Stimulated activated CD4-positive, alpha-beta T cell treated with anti-CD3 and anti-CD28 coated beads, Interleukin-1b, Interleukin-23, amount 100 ng/mL, for 24 hours (primary cell): ENCODE measurements at places on chromosomes 2 and 18.

- no peak for DNase-seq
These were observed 37.2 kb downstream of the THUMPD2 start for GRCh38 chr2:39741871-39742270.

DNA sequence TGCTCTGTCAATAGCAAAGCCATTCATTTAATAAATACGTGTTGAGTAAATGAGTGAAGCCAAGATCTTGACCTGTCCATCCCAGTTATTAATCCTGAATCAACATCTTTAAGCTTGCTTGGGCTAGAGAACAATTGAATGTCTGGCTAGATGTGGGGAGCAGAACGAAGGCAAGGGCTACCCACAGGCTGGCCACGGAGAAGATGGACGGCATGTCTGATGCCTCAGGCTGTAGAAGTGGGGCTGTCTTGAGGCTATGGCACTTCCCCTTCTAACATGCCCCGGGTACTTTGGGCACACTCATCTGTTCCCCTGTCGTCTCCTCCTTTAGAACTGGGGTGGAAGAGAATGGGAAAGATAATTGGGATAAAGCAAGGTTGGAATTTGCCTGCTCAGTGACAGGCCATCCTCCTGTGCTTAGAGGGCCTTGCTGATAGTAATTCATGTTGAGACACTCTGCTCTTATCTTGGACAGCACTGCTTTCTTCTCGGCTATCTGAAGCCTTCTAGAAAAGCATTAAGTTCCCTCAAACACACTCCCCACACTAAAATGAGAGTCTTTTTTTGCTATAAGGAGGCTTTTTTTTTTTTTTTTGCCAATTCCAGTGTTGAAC, 225.7 kb downstream of the MREG start:
- DNase-seq = no peak

- DNase-seq = no peak
These were observed 11.4 kb upstream of the IL36A start for GRCh38 chr2:112993831-112994230.

- DNase-seq = no peak
These were observed 24.2 kb upstream of the NRP2 start for GRCh38 chr2:205658068-205658467.

DNA sequence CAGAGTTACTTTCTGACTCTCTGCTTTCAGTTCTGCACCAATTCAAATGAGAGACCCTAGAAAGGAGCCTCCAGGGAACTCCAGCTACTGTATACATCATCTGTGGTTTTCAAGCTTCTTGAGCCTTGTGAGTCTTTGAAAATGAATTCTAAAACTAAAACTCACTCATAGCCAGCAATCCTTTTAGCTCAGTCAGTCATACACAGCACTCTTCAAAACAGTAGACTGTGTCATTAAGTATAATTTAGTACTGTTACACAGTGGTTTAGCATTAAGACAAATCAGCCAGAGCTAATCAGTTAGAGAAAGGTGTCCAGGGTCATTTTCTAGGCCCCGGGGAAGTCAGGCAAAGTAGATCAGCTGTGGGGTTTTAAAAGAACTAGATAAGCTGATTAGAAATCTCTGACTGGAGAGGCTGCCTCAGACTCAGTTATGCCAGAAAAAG, 322.1 kb upstream of the THUMPD2 start:
- no peak for DNase-seq

DNA sequence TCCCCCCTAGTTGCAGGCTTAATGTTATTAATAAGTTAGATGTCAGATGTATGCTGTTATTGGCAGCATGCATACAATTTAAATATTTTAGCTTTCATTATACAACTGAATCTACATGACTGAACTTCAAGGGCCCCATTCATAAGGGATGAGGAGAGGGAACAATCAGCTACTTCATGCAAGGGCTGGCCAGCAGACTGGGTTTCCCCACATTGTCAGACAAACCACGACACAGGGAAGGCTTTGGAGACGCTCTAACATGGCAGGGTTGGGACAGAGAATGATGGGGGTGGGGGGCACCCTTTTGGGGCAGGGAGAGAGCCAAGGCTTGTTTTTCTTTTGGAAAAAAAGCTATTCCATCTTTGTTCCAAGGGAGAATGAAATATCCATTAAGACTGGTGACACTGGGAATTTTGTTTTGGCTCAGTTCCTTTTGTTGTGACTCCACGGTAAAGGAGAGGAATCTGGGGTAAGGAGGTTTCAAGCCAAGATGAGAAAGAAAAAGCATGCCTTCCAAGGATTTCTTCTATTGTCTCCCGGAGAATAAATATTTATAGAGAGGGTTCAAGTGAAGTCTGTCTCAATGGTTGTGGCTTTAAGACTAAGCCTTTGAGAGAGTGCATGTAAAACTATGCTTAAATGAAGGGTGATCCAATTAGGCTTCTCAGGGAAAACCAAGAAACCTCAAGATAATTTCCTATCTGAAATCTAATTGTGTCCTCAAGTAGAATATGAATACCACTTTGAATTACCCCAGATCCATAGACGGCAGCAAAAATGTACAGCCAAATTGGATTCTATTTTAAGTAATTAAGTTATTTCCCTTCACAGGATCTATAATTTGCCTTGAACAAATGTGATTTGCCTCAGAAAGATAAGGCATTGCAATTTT, 5.4 kb downstream of the CXCR4 start:
- DNase-seq = no peak

DNA sequence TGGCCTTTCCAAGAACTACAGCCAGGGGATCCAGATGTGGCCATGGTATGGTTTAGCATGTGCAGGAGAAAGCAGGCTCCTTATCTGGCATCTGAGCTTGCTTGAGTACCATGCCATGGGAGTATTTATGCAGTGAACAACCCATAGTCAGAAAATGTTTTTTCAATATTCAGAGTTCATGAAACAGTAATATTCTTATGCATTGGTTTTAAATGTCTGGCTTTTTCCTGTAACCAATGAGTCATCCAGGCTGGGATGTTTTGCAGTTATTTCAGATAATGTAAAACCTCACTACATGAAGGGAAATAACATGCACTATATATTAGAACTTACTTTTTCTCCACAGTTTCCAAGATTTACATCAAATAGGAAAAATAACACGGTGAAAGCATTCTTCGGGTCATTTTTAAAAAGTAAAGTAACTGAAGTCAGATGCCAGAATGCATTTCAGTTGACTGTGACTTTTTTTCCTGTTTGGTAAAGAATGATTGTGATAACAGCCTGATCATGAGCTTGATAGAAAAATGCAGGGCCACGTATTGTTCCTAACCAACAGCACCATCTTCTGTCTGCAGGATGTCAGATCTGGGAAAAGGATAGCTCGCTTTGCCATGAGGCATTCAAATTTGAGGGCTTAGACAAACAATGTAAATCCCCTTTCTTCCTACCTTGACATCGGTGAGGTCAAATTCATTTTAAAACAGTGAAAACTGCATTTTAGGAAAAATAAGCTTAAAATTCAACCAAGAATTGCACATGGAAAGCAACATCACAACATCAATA, 152.8 kb downstream of the DSC3 start:
- DNase-seq = no peak

- DNase-seq = no peak
These were observed 314.5 kb upstream of the RGPD4 start for GRCh38 chr2:107511970-107512789.

GRCh38 chr18:75656035-75656434, 228.5 kb upstream of the SMIM21 start:
- DNase-seq = no peak

- no peak for DNase-seq
These were observed 45.6 kb upstream of the ARHGAP15 start for GRCh38 chr2:143083636-143084035.

DNA sequence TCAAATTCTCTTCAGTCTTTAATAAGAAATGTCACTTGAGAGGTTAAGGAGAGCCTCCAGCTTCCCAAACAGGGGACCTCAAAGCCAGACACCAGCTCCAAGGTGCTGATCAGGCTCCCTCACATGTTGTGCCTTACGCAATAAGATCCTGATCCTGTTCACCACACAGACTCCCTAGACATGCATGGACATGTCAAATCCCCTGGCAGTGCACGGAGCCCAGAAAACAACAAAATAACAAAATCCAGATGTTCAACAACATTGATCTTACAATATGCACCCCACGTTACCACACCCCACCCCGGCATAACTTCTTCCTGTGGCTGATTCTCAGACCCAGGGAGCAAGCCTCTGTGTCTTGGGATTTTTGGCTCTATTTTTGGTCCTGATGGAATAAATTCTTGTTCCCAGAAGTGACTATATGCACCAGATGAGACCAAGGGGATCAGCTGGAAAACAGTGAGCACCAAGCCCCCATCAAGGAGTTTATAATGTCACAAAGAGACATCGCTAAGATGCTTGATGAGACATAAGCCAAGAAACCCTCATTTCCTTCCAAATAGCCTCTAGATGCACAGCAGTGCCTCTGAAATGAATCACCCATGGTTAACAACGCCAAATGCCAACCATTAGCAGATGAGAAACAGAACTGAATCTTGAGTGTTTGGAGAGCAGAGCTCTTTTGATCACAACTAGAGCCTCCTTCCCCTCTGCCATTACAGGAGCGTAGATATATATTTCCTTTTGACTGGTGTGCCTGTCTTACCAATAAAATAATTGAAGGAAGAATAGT, 198.2 kb downstream of the PRKCE start:
- DNase-seq = no peak

- no peak for DNase-seq
These were observed 52.0 kb downstream of the MRPL33 start for GRCh38 chr2:27823569-27823968.

- no peak for DNase-seq
These were observed 142.1 kb downstream of the PHLPP1 start for GRCh38 chr18:62857263-62857976.

- DNase-seq = no peak
These were observed 355.1 kb upstream of the MYT1L start for GRCh38 chr2:2686222-2686621.

DNA sequence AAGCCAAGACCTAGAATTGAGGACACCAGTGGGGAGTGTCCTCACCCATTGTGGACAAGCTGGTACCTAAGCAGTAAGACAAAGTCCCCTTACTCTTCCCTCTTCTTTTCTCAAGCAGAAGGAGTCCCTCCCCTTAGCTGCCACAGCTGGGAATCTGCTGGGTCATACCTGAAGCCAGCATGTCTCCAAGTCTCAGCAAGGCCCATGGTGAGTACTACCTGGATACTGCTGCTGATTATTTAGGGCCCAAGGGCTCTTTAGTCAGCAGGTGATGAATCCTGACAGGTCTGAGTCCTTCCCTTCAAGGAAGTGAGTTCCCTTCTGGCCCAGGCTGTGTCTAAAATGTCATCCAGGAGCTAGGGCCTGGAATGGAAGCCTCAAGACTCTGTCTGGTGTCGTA, 198.6 kb upstream of the STK17B start:
- DNase-seq = no peak

GRCh38 chr2:238947920-238948710, 100.2 kb downstream of the TWIST2 start:
- DNase-seq = no peak

GRCh38 chr2:196174404-196174803, 3.0 kb upstream of the STK17B start:
- DNase-seq = no peak

DNA sequence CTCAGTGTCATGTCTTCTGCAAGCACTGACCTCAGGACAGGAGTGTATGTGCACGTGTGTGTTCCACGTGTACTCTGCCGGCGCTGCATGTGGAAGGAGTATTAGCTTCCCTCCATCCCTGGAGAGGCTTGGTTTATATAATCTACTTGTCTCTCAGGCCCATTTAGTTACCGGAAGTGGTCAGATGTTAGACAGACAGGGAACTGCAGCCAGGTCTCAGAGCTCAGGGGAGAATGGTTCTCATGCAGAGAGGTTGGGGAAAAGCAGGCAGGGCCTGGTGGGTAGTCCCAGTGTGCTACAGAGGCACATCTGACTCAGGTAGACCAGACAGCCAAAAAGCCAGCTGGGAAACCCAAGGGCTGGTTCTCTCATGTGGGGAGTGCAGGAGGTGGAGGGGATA, 167.9 kb downstream of the CTIF start:
- no peak for DNase-seq

DNA sequence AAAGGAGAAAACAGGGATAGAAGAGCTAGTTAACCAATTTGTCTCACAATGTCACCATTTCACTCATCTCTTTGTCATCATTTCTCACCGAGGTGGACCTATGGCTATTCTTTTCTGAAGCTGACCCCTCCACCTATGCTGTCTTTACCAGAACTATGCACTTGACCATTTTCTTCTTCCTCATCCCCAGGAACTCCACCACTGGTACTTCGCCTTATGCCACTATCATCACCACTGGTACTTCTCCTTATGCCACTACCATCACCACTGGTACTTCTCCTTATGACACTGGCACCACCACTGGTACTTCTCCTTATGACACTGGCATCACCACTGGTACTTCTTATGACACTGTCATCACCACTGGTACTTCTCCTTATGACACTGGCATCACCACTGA, 745.8 kb upstream of the CHAC2 start:
- no peak for DNase-seq

DNA sequence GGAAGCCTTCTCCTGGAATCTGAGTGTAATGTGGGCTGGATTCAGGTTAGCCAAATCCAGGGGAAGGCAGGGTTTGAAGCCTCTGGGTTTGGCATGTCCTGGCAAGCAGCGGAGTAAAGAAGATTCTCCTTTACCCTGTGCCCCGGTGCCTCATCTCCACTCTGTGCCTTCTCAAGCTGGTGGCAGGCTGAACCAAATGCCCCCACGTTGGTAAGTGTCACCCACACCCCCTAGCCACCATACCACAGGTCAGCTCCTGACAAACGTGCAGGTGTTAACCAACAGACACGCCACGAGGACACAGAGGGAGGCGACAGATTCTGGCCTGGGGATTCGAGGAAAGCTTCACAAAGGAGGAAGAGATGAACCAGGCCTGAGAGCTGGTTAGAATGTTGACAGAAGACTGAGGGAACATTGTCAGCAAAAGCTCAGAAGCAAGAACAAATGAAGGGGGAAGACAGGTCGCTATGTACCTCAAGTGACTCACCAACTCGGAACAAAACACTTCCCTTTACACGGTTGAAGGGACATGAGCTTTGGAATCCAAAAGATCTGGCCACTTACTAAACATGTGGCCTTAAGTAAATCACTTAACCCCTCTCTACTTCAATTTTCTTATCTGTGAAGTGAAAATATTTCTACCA, 85.2 kb upstream of the LCLAT1 start:
- no peak for DNase-seq

- no peak for DNase-seq
These were observed 70.3 kb downstream of the STEAP3 start for GRCh38 chr2:119293900-119294299.

GRCh38 chr2:34602262-34602661, 1003.2 kb upstream of the FAM98A start:
- no peak for DNase-seq

GRCh38 chr2:38438883-38439612, 62.0 kb upstream of the ATL2 start:
- no peak for DNase-seq

- no peak for DNase-seq
These were observed 14.8 kb downstream of the SPRED2 start for GRCh38 chr2:65417509-65418085.

DNA sequence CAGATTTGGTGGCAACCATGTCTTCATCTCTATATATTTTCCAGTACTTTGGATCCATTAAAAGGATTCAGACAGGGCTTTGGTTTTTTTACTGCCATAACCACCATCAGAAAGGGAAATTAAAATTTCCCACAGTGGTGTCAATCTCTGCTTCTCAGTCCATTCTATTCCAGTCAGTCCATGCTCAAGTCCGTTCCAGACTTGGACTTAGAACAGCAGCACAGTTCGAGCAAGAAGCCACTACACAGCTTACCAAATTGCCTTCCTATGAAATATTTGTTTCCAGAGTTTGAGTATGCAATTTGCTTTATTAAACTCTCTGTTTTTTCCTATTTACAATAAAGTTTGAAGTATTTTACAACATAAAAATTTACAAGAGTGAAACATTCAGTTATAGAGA, 306.5 kb upstream of the GULP1 start:
- DNase-seq = no peak
